Natural killer cell (primary cell): ENCODE measurements at places on chromosomes 3 and 15.

- H3K36me3 ChIP-seq = no peaks in the 10 kb centered on the region
- no peaks in the 10 kb centered on the region for H3K27me3 ChIP-seq
These were observed 89.9 kb upstream of the TBL1XR1 start for GRCh38 chr3:177287231-177287630.

DNA sequence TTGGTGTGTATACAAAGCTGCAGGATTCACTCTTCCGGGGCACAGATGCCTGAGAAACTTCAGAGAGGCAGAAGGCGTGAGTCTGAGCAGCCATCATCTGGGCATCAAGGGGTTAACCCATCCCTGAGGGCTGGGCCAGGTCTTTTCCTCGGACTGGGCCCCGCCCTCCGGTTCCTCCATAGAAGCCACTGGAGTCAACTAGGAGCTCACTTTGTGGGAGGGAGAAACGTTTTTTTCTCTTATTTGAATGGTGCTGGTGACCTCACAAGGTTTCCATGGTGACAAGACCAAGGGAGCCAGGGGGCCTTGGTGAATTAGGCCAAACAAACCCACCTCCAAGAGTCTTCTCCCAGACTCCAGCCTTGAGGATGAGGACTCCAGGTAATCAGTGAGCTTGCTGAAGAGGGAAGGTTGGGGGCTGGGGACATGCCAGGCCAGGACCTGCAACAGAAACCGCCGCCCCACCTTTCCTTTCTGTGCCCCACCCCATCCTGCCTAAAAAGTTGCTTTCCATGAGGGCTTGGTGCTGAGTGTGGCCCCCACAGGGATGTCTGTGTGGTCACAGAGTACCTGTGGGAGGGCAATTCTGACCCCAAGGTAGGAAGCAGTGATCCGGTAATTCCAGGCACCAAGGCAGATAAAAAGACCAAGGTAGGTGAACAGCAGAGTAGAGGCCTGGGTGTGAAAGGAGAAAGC is 14.8 kb upstream of the INSYN1 start:
- H3K27ac ChIP-seq = no peak overlapping the region
- H3K36me3 ChIP-seq = no peaks in the 10 kb centered on the region
- no peaks in the 10 kb centered on the region for H3K4me1 ChIP-seq
- no peak for DNase-seq

DNA sequence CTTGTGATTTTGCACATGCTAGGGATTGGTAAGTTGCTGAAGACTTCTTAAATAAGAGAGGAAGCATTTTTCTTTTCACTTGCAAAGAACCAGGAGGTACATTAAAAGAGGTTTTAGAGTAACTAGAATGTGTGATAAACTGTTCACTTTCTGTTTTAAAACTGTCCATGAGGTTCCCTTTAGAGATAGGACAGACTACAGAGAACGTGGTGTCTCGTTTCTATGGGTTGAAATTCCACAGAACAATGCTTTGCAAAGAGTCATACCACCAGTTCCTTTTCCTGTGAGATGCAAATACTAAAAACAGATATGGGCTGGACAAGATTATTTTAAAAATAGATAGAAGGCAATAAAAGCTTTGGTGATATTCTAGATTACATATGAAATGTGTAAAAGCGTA is 372.8 kb downstream of the TIGIT start:
- no peak overlapping the region for H3K27ac ChIP-seq
- H3K4me3 ChIP-seq = no peak overlapping the region
- H3K36me3 ChIP-seq = no peaks in the 10 kb centered on the region
- no peaks in the 10 kb centered on the region for H3K4me1 ChIP-seq
- no peak for DNase-seq

- no peak for DNase-seq
- H3K4me3 ChIP-seq = no peak overlapping the region
- H3K27me3 ChIP-seq = no peaks in the 10 kb centered on the region
These were observed 270.6 kb upstream of the MEIS2 start for GRCh38 chr15:37370941-37371340.

- no peaks in the 10 kb centered on the region for H3K27me3 ChIP-seq
- peaks cover 4% of the 10 kb centered on the region for H3K36me3 ChIP-seq
- H3K27ac ChIP-seq = no peak overlapping the region
- DNase-seq = no peak
- H3K4me1 ChIP-seq = peaks cover 38% of the 10 kb centered on the region
These were observed 2.3 kb downstream of the SH3BP5 start for GRCh38 chr3:15330031-15330596.

- no peak for DNase-seq
- H3K27me3 ChIP-seq = no peaks in the 10 kb centered on the region
- H3K4me1 ChIP-seq = no peaks in the 10 kb centered on the region
- peaks cover 35% of the 10 kb centered on the region for H3K36me3 ChIP-seq
These were observed 78.7 kb downstream of the ATP1B3 start for GRCh38 chr3:141955175-141955574.

DNA sequence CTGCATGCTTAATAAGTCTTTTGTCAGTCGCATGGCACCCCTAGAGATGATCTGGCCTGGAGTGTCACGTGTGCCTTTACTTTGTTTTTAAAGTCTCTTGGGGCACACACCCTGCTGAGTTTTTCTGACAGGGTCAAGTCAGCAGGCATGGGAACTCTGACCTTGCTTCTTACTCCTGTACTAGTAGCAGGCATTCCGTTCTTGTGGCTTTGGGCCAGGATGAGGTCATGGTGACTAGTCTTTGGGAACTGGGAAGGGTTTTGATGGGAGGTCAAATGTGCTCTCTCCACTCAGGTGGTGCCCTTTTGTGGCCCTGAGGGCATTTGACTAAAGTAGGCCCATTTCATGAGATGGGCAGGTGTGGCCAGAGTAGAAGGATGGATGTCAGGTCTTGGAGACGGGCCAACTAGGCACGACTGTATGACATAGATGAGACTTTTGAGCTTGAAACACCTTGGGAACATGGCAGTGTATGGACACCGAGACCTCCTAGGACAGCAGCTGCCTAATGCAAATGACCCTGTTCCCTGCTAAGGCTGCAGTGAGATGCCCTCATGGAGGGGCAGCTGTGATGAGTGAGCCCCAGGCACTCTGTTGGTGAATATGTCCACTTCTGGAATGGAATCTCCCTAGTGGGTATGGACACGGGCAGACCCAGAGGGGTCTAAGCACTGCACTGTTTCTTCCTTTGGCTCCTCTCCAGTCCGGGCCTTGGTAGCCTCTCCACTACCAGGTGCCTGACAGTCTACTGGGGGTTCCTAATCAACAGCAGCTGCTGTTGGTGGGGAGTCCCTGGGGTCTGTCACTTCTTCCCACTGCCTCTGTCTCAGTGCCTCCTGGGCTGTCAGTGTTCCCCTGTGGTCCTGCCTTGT is 16.4 kb downstream of the SRPRB start:
- no peak for DNase-seq
- no peak overlapping the region for H3K4me3 ChIP-seq
- H3K27ac ChIP-seq = no peak overlapping the region
- H3K36me3 ChIP-seq = peaks cover 60% of the 10 kb centered on the region

DNA sequence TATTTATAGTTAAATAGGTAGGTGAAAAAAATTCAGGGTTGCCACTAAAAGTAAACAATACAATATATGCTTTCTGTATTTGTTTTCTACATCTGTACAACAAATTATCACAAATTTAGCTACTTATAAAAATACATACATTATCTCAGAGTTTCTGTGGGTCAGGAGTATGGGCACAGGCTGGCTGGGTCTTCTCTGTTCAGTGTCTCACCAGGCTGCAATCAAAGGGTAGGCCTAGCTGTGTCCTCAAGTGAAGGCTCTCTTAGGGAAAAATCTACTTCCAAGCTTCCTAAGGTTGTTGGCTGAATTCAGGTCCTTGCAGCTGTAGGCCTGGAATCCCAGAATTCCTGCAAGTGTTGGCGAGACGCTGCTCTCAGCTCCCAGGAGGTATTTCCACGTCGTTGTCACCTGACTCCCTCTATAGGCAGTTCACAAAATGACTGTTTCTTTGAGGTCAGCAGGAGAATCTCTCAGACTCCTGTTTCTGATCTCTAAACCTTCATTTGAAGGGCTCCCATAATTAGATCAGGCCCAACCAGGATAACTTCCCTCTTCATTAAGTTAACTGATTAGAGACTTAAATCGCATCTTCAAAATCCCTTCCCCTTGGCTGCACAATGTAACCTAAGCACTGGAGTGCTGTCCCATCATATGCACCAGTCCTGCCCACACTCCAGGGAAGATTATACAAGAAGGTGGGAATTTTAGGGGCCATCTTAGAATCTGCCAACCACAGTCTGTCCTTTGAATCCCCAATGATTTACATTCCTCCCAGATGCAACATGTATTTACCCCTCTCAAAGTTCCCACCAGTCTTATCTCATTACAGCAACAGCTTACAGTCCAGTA is 296.6 kb downstream of the SUCLG2 start:
- no peaks in the 10 kb centered on the region for H3K36me3 ChIP-seq
- no peak overlapping the region for H3K4me3 ChIP-seq
- no peak overlapping the region for H3K27ac ChIP-seq
- no peaks in the 10 kb centered on the region for H3K4me1 ChIP-seq
- no peaks in the 10 kb centered on the region for H3K27me3 ChIP-seq

DNA sequence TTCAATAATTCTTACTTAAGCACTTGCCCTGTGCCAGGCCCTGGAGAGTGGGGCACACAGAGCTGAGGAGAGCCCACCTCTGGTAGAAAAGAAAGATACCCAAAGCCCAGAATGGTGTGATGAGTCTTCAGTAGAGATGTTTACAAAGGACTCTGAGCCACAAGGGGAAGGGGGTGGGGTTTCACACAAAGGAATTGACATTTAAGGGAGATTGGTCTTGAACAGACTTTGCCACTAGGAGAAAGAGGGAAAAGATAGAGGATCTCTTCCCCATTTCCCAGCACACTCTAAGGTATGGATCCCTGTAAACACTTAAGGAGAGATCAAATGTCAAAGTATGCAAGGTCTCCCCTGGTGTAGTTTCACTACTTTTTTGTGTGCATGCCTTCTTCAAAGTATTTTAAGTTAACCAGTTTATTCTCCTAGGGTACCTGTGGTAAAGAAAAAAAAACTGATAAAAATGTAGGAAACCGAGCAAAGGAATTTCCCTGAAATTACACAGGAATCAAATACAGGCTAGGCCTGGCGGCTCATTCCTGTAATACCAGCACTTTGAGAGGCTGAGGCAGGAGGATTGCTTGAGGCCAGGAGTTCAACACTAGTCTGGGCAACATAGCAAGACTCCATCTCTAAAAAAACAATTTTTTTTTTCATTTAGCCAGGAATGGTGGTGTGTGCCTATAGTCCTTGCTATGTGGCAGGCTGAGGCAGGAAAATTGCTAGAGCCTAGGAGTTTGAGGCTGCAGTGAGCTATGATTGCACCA is 117.6 kb upstream of the SKOR1 start:
- H3K4me3 ChIP-seq = no peak overlapping the region
- peaks cover 4% of the 10 kb centered on the region for H3K36me3 ChIP-seq
- no peak overlapping the region for H3K27ac ChIP-seq
- no peaks in the 10 kb centered on the region for H3K4me1 ChIP-seq
- no peak for DNase-seq
- H3K27me3 ChIP-seq = no peaks in the 10 kb centered on the region

- no peaks in the 10 kb centered on the region for H3K4me1 ChIP-seq
- DNase-seq = no peak
- H3K27ac ChIP-seq = no peak overlapping the region
- H3K36me3 ChIP-seq = no peaks in the 10 kb centered on the region
- H3K27me3 ChIP-seq = no peaks in the 10 kb centered on the region
These were observed 149.6 kb downstream of the CHDH start for GRCh38 chr3:53696401-53697172.

GRCh38 chr3:104245261-104245660 is 1121.4 kb upstream of the ALCAM start:
- no peaks in the 10 kb centered on the region for H3K36me3 ChIP-seq
- no peaks in the 10 kb centered on the region for H3K4me1 ChIP-seq
- H3K27me3 ChIP-seq = no peaks in the 10 kb centered on the region
- H3K4me3 ChIP-seq = no peak overlapping the region
- no peak overlapping the region for H3K27ac ChIP-seq

- no peaks in the 10 kb centered on the region for H3K4me1 ChIP-seq
- no peak for DNase-seq
- H3K36me3 ChIP-seq = no peaks in the 10 kb centered on the region
- H3K4me3 ChIP-seq = no peak overlapping the region
- H3K27me3 ChIP-seq = no peaks in the 10 kb centered on the region
- no peak overlapping the region for H3K27ac ChIP-seq
These were observed 343.8 kb upstream of the FRG2C start for GRCh38 chr3:75320369-75320768.

GRCh38 chr3:195238586-195239118 is 32.3 kb downstream of the XXYLT1 start:
- no peak for DNase-seq
- no peaks in the 10 kb centered on the region for H3K36me3 ChIP-seq
- H3K4me1 ChIP-seq = peaks cover 8% of the 10 kb centered on the region
- H3K27ac ChIP-seq = no peak overlapping the region

DNA sequence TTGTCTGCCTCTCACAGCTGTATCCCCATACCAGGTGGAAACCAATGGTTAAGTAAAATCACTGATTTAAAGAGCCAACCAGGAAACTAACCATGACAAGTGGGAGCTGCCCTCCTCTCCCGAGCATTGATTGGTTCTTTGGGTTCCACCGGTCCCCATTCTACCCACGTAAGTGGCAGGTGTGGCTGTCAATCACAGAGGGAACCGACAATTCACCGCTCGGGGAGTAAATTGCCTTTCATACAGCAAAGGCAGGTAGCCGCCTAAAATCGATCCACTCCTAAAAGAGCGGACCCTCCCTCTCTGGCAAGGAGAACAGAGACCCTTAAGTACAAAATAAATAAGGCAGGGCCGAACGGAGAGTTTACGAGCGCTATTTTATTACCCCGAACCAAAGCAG is 1.2 kb downstream of the ERC2 start:
- H3K36me3 ChIP-seq = no peaks in the 10 kb centered on the region
- H3K27me3 ChIP-seq = peaks cover 20% of the 10 kb centered on the region
- no peak overlapping the region for H3K27ac ChIP-seq
- no peak overlapping the region for H3K4me3 ChIP-seq
- no peak for DNase-seq

DNA sequence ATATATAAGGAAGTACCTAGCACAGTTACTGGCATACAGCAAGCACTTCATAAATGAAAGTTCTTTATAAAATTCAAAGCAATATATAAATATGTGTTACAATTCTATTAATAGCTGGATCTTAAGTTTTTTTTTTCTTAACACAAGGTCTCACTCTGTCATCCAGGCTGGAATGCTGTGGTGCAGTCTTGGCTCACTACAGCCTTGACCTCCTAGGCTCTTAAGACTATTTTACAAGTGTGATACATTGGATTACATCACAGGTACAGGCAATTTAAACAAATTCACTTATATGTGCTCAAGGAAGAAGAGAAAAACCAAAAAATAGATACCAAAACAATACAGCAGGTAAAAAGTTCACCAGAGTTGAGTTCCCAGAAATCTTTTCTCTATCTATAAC is 60.6 kb downstream of the ZNF280D start:
- H3K36me3 ChIP-seq = peaks cover 11% of the 10 kb centered on the region
- DNase-seq = no peak
- no peaks in the 10 kb centered on the region for H3K4me1 ChIP-seq
